ENCODE measurements at places on chromosomes 11 and 22.
A peak's percentile ranks its signal among the peaks of the same experiment; 100 is the strongest.

DNA sequence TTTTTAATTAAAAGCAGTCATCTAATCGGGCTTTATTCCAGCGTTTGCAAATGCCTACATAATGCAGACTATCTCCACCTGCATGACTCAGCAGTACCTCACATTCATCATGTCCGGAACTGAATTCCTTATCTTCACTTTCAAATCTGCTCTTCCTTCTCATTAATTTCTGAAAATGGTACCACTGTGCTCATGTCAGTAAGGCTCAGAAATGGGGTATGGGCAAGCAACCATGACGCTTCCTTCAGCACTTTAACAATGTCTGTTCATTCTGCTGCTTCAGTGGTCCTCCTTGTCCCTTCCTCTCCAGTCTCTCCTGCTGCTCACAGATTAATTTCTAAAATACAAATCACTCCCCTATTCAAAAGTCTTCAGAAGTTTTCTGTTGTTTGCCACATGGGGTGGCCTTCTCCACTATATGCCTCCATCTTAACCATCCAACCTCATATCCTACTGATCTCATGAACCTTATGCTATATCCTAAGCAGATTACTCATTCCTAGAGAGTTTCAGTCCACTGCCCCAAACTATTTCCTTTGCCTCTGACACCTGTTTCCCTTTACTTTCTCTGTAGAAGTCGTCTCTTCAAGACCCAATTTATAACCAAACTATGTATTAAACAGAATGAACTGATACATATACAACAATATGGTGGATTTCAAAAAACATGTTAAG, 7.0 kb downstream of the GTF2H1 start:
- DNase-seq = no peak

GRCh38 chr22:22478470-22478869, 30.1 kb downstream of the ZNF280B start:
- DNase-seq = no peak

GRCh38 chr22:40449676-40450035, 79.3 kb downstream of the SGSM3 start:
- DNase-seq = peak; percentile 19

GRCh38 chr11:26929806-26930517, 64.0 kb upstream of the FIBIN start:
- no peak for DNase-seq

DNA sequence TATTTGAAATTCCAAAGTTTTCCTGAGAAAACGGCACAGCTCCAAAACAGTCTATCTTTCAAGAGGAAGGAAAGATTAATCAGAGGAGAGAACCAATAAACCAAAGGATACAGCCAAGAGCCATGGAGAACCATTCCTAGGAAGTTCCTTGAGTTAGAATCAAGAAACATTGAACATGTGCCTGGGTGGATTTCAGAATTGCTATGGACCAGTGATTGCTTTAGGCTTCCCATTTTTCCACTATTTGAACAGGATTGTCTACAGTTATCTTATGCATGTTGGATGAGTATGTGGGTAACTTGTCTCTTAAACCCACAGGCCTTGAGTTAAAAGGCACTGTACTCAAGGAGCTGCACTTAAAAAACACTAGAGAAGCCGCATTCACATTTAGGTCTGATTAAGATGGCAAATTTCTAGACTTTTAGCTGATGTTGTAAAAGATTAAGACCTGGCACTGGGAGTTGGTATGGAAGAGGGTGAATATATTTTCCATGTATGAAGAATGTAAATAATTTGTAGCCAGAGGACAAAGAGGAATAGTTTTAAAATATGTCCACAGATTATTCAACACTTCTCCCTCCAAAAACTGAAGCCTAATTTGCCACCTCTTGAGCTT, 11.2 kb upstream of the DEUP1 start:
- DNase-seq = no peak

DNA sequence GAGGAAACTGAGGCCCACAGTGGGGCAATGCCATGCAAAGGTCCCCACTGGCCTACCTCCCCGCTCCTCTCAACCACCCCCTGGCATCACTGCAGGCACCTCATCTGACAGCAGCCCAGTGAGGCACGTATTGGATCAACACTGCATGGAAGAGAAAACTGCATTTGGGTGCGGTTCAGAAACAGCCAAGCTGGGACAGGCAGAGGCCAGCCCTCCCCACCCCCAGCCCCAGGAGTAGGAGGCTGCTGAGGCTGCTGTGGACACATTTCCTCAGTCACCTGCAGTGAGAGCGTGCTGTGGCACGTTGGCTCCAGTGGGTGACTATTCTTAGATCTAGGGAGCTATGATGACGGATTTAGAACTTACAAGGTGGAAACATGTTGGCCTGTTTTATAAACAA, 63.7 kb downstream of the KCNC1 start:
- DNase-seq = no peak

GRCh38 chr11:63375434-63375833, 5.8 kb downstream of the SLC22A9 start:
- DNase-seq = no peak

- peak; percentile 63 for DNase-seq
Measured at GRCh38 chr11:111631666-111632039, 29.4 kb downstream of the SIK2 start.

DNA sequence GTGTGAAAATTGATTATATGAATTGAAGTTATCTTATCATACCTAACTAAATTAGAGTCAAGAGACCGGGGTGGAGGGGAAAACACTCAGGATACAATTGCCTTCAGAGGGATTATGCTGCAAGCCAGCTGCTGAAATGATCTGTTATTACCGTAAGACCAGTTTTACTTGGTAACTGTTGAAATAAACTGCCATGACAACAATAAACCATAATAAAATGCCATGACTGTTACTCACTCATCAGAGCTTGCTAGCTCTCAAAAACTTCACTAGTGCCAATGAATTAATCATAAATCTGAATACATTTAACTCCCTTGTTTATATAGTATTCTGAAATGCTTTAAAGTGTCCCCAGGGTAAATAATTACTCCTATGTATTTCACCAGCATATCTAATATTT, 68.2 kb downstream of the CASP12 start:
- peak; percentile 17 for DNase-seq

GRCh38 chr11:74175920-74176319, 4.8 kb downstream of the PPME1 start:
- no peak for DNase-seq

DNA sequence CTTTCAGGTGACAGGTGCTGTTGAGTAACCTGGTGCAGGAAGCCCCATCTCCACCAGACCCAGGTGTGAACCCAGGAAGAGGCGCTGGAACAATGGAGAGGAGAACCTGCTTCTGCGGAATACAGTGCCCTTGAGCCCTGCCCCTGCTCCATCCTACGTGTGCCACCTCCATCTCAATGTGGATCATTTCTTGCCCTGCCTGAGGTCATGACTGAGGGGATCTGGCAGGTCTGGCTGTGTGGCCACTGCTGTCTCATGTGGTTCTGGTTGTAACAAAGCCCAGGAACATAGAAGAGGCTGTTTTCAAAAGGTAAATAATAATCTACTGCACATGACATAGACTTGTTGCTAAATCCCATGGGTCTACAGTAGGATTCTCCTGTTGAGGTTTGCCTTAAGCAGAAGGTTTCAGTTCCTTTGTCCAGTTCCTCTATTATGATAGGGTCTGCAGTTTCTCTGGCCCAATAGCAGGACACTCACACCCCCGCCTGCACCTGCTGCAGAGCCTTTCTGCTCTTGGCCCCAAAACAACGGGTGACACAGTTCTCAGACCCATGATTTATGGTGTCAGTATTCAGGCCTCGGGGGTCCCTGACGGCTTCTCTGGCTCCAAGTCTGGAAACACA, 113.5 kb upstream of the IGLL5 start:
- no peak for DNase-seq

- no peak for DNase-seq
Measured at GRCh38 chr11:1558775-1559110, 13.3 kb downstream of the DUSP8 start.

DNA sequence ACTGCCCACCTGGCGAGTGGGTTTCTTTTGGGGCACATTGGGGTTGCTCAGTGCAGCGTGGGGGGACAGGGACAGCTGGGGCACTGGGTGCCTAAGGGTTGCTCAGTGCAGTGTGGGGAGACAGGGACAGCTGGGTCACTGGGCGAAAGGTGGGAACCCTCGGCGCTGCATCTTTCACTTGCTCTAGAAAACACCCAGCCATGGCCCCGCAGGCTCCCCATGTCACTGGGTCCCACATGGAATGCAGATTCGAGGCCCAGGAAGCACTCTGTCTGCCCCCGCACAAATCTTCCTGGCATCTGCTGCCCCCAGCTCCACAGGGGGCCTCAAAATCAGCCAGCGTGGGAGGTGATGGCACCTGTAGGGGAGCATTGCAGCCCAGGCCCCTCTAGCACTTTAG, 229.3 kb downstream of the BRD1 start:
- no peak for DNase-seq

DNA sequence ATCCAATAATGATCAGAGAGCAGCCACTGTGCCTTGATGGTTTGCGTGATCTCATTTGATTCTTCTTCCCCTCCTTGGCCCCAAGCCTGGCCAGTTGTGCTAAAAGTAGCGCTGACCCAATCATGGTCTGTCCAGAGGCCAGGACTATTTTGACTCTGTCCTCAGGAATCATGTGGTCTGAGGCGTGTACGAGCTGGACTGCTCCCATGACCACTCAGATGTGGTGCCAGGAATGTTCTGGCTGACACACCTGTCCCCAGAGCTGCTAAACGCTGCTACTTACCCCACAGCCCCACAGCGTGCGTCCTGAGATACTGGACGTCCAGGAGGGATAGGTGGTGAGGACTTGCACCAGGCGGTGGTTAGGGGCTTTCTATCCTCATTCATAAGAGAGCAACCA, 70.5 kb downstream of the FEZ1 start:
- no peak for DNase-seq

DNA sequence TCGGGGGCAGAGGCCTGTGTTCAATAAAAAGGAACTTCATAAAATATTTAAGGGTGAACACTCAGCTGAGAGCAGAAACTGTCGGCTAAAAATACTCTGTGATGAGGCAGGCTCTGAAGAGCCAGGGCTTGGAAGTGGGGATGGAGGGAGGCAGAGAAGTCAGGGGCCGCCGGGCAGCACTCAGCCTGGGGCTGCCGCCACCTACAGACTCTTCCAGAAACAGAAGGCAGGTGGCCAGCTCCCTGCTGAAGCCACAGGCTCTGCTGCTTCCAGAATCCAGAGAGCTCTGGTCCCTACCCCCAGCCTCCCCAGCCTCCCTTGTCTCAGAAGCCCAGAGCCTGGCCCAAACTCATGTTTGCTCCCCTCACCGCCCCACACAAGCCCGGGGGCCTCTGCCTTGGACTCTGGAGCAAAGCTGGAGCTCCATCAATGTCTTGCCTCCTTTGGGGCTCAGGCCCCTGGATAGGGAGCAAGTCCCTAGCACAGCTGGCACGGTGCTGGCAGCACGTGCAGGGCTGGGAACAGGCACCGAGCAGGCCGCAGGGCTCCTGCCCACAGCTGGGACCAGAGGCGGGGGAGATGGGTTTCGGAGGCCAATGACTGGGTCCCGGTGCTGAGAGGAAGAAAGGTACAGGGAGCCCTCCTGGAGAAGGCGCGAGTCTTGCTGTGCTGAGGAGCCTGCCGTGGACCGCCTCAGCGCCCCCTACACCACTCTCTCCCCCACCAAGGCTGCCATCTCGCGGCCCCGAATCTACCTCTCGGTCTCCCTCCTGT, 8.2 kb downstream of the LRFN4 start:
- DNase-seq = no peak

GRCh38 chr11:96317985-96318384, 25.0 kb downstream of the MAML2 start:
- no peak for DNase-seq

DNA sequence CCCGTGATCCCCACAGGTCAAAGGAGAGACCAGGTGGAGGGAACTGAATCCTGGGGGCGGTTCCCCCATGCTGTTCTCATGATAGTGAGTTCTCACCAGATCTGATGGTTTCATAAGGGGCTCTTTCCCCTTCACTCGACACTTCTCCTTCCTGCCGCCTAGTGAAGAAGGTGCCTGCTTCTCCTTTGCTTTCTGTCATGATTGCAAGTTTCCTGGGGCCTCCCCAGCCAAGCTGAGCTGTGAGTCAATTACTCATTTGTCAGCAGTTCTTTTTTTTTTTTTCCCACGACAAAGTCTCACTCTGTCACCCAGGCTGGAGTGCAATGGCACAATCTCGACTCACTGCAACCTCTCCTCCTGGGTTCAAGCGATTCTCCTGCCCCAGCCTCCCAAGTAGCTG, 1530.4 kb downstream of the BRD1 start:
- no peak for DNase-seq

- no peak for DNase-seq
Measured at GRCh38 chr22:50613291-50613981, 12.8 kb downstream of the MAPK8IP2 start.

DNA sequence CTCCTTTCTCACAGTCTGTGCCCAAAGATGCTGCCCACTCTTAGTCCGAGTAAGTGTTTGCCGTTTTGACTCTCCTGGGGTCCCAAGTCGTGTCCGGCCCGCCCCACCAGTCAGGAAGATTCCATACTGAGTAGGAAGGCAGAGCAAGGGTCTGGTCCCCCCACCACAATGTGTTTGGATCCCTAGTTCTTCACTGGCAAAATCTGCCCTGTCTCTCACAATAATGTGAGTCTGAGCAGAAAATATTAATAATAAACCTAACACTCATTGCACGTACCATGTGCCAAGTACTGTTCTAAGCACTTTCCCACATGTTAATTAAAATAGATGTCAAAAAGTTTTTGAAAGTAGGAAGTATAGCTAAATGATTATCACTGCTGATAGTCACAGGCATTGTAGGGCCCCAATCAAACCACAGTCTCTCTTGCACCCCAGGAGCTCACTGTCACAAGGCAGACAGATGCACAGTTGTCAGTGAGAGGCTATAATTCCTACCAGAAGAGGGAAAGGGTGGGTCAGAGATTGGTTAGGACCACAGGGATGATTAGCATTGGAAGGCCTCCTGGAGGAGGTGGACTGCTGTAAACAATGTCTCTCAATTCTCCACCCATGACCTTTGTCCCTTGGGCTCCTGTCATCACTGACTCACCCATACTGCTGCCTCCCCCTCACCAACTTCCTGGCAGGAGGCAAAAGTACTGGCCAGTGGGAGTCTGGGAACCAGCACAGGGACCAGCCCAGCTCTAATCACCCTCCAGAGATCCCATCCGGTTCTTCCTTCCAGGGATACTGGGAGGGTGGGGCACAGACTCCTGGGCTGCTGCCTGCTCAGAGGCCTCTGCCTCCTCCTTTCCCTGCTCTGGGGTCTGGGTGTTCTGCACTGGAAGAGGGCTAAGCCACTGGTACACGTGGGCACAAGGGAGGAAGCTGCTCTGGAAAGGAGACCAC, 1.0 kb upstream of the POLD4 start:
- DNase-seq = peak; percentile 77

All from AG04449 (cell line).